ENCODE measurements at places on chromosomes 3 and 15.

- no peak for DNase-seq
Measured at GRCh38 chr15:62853841-62854225, 188.7 kb upstream of the TPM1 start.

GRCh38 chr3:102132370-102132769 is 283.1 kb downstream of the NFKBIZ start:
- no peak for DNase-seq

- DNase-seq: no peak
Measured at GRCh38 chr15:22979238-22980188, 655 bp downstream of the CYFIP1 start.

DNA sequence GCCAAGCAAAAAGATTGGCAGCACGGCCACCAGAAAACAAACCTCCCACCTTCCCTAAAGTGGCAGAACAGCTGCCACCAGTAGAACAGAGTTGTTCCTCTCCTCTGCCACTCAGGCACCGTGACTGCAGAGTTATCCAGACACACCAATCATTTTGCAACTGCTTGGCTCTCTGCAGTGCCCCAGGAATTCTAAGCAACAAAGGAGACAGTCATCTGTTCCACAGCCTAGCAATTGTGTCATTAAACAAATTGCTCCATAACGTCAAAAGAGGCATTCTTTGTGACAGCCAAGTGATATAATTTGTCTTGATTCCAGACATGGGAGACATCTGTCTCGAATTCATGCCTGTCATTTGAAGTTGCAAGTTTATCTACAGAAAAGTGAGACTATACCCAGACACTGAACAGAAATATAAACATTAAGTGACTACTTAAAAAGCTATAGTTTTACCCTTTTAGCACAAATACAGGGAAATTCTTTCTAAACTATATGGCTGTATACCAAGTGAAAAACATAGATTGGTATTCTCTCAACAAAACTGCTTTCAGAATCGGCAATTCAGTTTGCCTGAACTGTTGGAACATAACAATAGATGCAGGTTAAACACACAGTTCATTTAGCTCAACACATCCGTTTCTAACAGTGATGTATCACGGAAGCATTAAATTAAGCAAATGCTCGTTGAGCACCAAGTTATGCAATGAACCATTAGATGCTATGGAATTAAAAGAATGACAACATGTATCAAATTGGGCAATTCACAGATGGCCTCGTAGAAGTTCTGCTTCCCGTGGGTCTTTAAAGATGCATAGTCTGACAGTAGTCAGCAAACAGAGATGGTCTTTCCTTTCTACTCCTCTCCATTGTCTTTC is 281.3 kb downstream of the FGF12 start:
- DNase-seq: no peak

GRCh38 chr3:186471771-186472170 is 72.4 kb downstream of the CRYGS start:
- DNase-seq: no peak

GRCh38 chr3:52609316-52609815 is 73.0 kb downstream of the UQCC5 start:
- no peak for DNase-seq

- no peak for DNase-seq
Measured at GRCh38 chr3:41137686-41138111, 61.6 kb upstream of the CTNNB1 start.

- DNase-seq: no peak
Measured at GRCh38 chr15:77720655-77721054, 87.9 kb upstream of the LINGO1 start.

- DNase-seq: no peak
Measured at GRCh38 chr3:175065497-175065896, 206.4 kb downstream of the NAALADL2 start.

GRCh38 chr3:171446801-171447578 is 13.2 kb downstream of the TNIK start:
- no peak for DNase-seq

DNA sequence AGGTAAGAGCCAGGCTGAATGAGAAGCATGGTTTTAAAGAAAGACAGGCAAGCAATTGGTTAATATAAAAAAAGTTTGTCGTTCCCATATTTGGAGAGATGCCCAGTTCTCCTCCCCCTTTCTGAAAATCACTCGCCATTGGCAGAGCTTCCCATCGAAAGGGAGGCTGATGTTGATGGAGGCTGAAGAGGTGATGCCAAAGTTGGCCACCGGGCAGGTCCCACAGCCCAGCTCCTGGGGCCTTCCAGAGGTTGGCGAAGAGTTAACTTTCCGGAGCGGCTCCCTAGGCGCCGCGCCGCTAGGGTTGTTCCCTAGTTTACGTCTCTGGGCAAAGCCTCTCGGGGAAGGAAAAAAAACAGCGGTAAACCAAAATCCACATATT is 793 bp downstream of the PCOLCE2 start:
- no peak for DNase-seq

All from naive thymus-derived CD8-positive, alpha-beta T cell (primary cell).